B cell (primary cell): ENCODE measurements at places on chromosomes 3 and 15. TPM values are rescaled to one million over a fixed set of nuclear protein-coding genes. Genes with fewer than 3 reads are reported as not detected.
A peak's percentile ranks its signal among the peaks of the same experiment; 100 is the strongest.

DNA sequence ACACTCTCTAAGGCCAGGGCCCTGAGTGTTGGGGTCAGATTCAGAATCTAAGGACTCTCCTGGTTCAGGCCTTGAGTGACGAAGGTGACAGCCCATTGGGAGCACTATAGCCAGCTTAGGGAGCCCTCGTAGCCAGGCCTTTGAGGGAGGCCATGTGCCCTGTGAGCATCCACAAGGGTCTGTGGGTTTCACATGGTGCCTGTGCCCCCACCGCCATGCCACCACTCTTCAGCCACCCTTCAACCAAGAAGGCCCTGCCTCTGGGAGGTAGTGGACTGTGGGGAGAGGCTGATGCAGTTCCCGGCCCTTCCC, 37.5 kb downstream of the TSPAN3 start:
- no peaks in the 10 kb centered on the region for H3K27me3 ChIP-seq
- H3K27ac ChIP-seq: peak overlapping the region; percentile 14
- no peak overlapping the region for H3K4me3 ChIP-seq

DNA sequence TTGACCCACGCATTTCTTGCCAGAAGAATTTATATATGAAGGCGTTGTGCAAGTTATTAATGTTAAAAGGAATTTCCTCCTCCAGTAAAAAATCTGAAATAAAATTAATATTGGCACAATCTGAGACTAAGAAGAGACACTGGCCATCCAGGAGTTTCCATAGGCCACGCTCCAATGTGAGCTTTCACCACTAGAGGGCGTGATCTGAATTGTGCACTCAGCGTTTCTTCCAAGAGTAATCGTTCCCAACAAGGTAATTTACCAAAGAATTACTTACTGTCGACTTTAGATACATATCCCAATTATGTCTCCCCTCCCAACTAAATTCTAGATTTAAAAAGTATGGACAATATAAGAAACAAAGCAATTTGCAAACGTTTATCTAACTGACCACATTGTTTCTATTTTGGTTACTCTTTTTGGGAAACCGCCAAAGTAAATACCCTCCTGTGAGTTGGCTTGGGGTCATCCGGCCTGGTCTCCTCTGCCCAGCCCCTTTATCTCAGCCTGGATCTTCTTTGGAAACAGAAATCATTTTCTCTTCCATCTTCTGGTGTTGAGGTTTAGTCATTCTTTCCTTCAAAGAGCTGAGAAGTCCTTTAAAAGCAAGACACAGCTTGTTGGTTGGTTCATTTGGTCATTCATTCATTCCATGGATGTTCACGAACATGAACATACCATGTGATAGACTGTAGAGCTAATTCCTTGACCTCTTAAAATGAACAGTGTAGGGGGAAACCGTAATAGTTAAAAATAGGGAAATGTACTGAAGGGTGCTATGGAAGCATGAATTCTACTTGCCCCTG, 26.2 kb downstream of the POLR2M start:
- peak; percentile 54 for DNase-seq
- no peaks in the 10 kb centered on the region for H3K27me3 ChIP-seq
- H3K36me3 ChIP-seq: no peaks in the 10 kb centered on the region
- no peak overlapping the region for H3K4me3 ChIP-seq
- no peak overlapping the region for H3K27ac ChIP-seq
- no peaks in the 10 kb centered on the region for H3K4me1 ChIP-seq

Gene LDHAL6B
- not detected in 2 replicates for total RNA-seq

DNA sequence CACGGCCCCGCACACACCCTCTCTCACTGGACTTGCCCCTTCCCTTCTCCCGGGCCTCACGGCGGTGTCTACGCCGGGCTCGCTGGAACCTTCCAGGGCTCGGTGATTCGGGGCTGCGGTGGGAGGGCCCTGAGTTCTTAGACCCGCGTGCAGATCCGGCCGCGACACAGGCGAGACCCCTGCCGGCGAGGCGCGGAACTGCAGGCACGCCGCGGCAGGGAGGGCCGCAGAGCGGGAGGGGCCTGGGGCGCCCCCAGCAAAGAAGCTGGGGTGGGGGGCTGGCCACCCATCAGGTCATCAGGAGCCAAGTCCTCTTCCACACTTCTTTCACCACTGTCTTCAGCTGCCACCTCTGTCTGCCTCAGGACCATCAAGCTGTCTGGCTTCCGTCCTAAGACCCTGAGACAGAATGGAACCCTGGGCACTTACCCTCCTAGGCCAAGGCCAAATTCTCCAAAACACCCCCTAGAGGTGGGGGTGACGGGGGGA, 164.5 kb downstream of the XXYLT1 start:
- no peaks in the 10 kb centered on the region for H3K27me3 ChIP-seq
- H3K4me1 ChIP-seq: peaks cover 15% of the 10 kb centered on the region
- peak; percentile 85 for DNase-seq
- H3K27ac ChIP-seq: no peak overlapping the region
- H3K4me3 ChIP-seq: no peak overlapping the region
- H3K36me3 ChIP-seq: no peaks in the 10 kb centered on the region

Gene THBS1
- total RNA-seq: 4.3 and 5.6 TPM in 2 replicates

DNA sequence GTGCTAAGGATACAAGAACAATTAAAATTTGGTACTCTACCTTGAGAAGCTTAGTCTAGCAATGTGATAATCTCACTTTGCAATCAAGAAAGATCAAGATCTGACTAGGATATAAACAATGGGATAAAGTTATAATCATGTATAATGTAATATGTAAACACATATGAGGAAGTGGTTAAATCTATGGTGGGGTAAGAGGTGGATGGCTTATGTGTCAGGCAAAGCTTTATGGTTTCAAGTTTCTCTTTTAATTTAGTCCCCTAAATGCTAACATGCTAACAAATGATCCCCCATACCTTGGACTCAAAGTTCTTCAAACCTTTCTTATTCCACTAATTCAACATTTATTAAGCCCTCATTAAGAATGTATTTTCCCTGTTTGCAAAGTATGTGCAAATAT, 2.5 kb downstream of the RSL24D1 start:
- peaks cover 29% of the 10 kb centered on the region for H3K4me1 ChIP-seq
- no peak for DNase-seq
- H3K36me3 ChIP-seq: peaks cover 8% of the 10 kb centered on the region
- H3K4me3 ChIP-seq: no peak overlapping the region

GRCh38 chr15:41622901-41623300, 37.3 kb upstream of the MGA start:
- H3K4me3 ChIP-seq: no peak overlapping the region
- peaks cover 15% of the 10 kb centered on the region for H3K4me1 ChIP-seq
- no peaks in the 10 kb centered on the region for H3K36me3 ChIP-seq
- H3K27ac ChIP-seq: no peak overlapping the region

Gene TMOD2
- 25.9 and 30.3 TPM in 2 replicates for total RNA-seq

- DNase-seq: no peak
- peaks cover 2% of the 10 kb centered on the region for H3K27me3 ChIP-seq
- H3K27ac ChIP-seq: no peak overlapping the region
- H3K4me3 ChIP-seq: no peak overlapping the region
- H3K4me1 ChIP-seq: no peaks in the 10 kb centered on the region
Measured at GRCh38 chr3:9205345-9206143, 43.9 kb downstream of the SRGAP3 start.

GRCh38 chr3:166270429-166270828, 433.2 kb upstream of the BCHE start:
- no peaks in the 10 kb centered on the region for H3K36me3 ChIP-seq
- H3K4me1 ChIP-seq: no peaks in the 10 kb centered on the region
- H3K27me3 ChIP-seq: no peaks in the 10 kb centered on the region
- H3K4me3 ChIP-seq: no peak overlapping the region
- DNase-seq: no peak

Gene GRAMD2A
- total RNA-seq: not detected in 2 replicates

Gene GABRB3
- total RNA-seq: not detected in 2 replicates

Gene SLC51B
- total RNA-seq: not detected in 2 replicates

DNA sequence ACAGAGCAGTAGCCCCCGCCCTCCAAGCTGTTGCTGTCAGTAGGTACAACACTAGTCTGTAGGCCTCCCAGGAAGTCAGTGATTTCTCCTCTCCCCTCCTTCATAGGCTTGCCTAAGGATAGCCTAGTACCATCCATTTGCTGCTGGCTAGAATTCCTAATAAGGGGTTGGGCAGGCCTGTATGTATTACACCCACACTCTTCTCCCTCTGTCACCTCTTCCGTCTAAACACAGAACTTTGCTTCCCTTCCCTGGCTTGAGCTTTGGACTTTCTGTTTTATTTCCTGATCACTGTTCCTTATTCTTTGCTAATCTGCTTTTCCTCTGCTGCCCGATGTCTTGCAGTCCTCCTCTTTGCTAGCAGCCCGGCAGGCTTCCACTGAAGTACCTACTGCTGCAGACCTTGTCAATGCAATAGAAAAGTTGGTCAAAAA, 93.4 kb upstream of the UMPS start:
- peaks cover 27% of the 10 kb centered on the region for H3K4me1 ChIP-seq
- no peaks in the 10 kb centered on the region for H3K27me3 ChIP-seq
- no peak overlapping the region for H3K4me3 ChIP-seq
- H3K27ac ChIP-seq: no peak overlapping the region

Gene GUCA1C
- not detected in 2 replicates for total RNA-seq

DNA sequence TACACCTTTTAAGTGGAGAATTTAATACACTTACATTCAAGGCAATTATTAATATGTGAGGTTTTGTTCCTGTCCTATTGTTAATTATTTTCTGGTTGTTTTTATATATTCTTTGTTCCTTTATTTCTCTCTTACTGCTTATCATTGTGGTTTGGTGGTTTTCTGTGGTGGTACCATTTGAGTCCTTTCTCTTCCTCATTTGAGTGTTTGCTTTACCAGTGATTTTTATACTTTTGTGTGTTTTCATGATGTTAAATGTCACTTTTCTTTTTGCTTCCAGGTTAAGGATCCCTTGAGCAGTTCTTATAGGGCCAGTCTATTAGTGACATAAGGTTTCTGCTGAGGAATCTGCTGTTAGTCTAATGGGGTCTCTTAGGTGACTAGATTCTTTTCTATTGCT, 116.5 kb downstream of the LRRK1 start:
- no peaks in the 10 kb centered on the region for H3K36me3 ChIP-seq
- no peak overlapping the region for H3K27ac ChIP-seq
- H3K4me1 ChIP-seq: peaks cover 21% of the 10 kb centered on the region
- peak; percentile 57 for DNase-seq

Gene ROPN1
- total RNA-seq: not detected in 2 replicates

Gene ETV5
- 0.10 and 0.74 TPM in 2 replicates for total RNA-seq

GRCh38 chr3:194705227-194705626, 19.5 kb downstream of the FAM43A start:
- no peaks in the 10 kb centered on the region for H3K36me3 ChIP-seq
- no peak overlapping the region for H3K27ac ChIP-seq
- no peak overlapping the region for H3K4me3 ChIP-seq
- no peak for DNase-seq

- no peaks in the 10 kb centered on the region for H3K27me3 ChIP-seq
- no peak overlapping the region for H3K27ac ChIP-seq
- H3K4me3 ChIP-seq: no peak overlapping the region
- H3K4me1 ChIP-seq: no peaks in the 10 kb centered on the region
- no peak for DNase-seq
Measured at GRCh38 chr15:101613130-101614000, 38.8 kb downstream of the TM2D3 start.

Gene GRM2
- total RNA-seq: 0.86 and 1.1 TPM in 2 replicates

DNA sequence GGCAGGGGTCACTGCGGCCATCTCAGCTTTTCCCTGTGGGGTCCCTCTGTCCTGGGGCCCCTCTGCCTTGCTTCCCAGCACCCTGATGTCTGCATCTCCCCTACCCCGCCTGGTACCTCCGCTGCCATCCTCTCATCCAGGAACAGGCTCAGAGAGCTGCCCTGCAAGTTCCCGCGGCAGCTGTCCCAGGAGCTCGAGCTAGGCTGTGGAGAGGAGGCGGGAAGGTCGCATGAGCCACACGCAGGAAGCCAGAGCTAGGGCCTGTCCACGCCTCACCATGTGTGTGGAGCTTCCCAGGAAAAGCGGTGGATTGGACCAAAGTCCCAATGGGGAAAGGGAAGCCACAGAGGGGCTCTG, 12.5 kb downstream of the PLA2G4B start:
- H3K4me3 ChIP-seq: no peak overlapping the region
- H3K36me3 ChIP-seq: peaks cover 21% of the 10 kb centered on the region
- H3K27me3 ChIP-seq: peaks cover 4% of the 10 kb centered on the region
- no peaks in the 10 kb centered on the region for H3K4me1 ChIP-seq

Gene GOLGA8G
- not detected in 2 replicates for total RNA-seq

DNA sequence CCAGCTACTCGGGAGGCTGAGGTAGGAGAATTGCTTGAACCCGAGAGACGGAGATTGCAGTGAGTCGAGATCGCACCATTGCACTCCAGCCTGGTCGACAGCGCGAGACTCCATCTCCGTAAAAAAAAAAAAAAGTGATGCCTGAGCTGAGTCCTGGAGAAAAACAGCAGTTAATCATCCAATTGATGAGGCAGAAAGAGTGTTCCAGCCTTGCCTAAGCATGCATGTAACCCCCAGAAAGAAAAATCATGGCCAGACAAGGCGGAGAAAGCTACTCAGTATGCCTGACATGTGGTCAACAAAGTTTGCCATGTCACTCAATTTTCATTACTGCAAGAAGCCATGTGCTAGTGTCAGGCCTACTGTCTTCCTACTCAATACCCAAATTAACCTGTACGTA, 593.1 kb upstream of the MDFIC2 start:
- no peak overlapping the region for H3K27ac ChIP-seq
- H3K27me3 ChIP-seq: no peaks in the 10 kb centered on the region
- no peak for DNase-seq
- H3K36me3 ChIP-seq: no peaks in the 10 kb centered on the region
